CD4-positive, alpha-beta T cell treated with Interferon alpha-2 for 1 hour (primary cell): ENCODE measurements at places on chromosomes 2 and 18.

- no peak for DNase-seq
Observed at GRCh38 chr2:44267269-44267795, 7.9 kb upstream of the SLC3A1 start.

GRCh38 chr2:173855661-173856060 lies 109.5 kb downstream of the SP3 start:
- no peak for DNase-seq

DNA sequence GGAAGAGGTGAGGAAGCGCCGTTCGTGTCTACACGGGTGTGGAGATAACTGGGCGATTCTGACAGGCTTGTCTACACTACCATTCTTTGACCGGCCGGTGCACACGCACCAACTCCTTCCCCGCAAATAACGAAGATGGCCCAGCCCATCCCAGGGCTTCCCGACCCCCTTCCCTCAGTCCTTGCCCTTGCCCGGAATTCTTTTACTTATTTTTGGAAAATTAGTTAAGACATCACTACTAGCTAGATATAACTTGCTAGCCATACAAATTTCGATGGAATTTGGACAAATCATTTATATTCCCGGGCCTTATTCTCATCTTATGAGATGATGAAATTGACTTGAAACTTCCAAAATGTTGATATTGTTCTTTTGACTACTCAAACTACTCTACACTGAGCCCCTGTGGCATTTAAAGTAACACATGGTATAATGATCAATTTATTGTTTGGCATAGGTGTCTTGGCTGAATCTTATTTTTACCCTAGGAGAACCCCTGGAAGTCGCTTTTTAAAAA lies 1.3 kb downstream of the ERICH2 start:
- no peak for DNase-seq

GRCh38 chr2:119104414-119104813 lies 54.1 kb downstream of the C1QL2 start:
- no peak for DNase-seq

GRCh38 chr2:233857511-233858141 lies 3.3 kb upstream of the HJURP start:
- DNase-seq: peak; percentile 57

DNA sequence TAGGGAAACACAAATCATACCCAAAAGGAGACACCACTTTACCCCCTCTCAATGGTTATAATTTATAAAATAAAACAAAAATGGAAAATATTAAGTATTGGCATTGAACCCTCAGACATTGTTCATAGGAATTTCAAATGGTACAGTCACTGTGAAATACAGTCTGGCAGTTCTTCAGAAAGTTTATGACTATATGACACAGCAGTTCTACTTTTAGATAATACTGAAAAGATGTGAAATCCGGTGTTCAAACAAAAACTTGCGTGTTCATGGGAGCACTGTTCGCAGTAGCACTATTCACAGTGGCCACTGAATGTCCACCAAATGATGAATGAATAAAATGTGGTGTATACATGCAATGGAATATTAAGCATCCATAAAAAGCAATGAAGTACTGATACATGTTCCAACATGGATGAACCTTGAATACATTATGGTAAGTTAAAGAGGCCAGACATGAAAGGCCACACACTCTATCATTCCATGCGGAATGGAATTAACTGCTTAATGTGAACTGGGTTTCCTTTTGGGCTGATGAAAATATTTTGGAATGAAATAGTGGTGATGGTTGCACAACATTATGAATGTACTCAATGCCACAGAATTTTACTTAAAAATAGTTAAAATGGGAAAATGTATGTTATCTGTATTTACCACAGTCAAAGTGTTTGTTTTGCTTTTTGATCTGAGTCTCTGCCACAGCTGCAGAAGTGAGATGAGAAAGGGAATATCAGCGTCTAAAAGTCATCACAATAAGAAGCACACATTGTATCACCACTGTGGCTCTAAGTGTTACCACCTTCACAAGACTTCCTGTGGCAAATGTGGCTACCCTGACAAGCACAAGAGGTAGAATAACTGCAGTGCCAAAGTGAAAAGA lies 864.6 kb downstream of the SUCLG1 start:
- no peak for DNase-seq

DNA sequence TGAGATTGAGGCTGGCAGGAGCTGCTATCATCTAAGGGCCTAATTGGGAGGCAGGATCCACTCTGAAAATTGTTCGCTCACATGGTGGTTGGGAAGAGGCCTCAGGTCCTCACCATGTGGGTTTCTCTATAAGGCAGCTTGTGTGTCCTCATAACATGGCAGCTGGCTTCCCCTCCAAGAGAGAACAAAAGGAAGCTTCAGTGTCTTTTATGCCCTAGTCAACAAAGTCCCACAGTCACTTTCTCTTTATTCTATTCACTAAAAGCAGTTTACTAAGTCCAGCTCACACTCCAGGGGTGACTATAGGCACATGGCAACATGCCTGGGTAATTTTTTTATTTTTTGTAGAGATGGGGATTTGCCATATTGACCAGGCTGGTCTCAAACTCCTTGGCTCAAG lies 5.8 kb upstream of the ITGAV start:
- no peak for DNase-seq

- no peak for DNase-seq
Observed at GRCh38 chr2:47239119-47239969, 84.2 kb upstream of the STPG4 start.
